ENCODE measurements at places on chromosomes 1 and 21. TPM values are rescaled to one million over a fixed set of nuclear protein-coding genes. Genes with fewer than 3 reads are reported as not detected.

The SPRR5 gene
- not detected for total RNA-seq

The DYNLT5 gene
- 1.2 TPM for total RNA-seq

The ATP13A2 gene
- total RNA-seq: 73.4 TPM

The WNT9A gene
- 1.2 TPM for total RNA-seq

The LENEP gene
- total RNA-seq: 1.2 TPM

The PPCS gene
- total RNA-seq: 24.1 TPM

The BCAN gene
- total RNA-seq: 52.2 TPM

The LEMD1 gene
- total RNA-seq: 2.4 TPM

The SPRR4 gene
- total RNA-seq: not detected

The GJB5 gene
- total RNA-seq: not detected

GRCh38 chr1:9340172-9340854, 47.6 kb downstream of the SPSB1 start:
- no peak for DNase-seq

DNA sequence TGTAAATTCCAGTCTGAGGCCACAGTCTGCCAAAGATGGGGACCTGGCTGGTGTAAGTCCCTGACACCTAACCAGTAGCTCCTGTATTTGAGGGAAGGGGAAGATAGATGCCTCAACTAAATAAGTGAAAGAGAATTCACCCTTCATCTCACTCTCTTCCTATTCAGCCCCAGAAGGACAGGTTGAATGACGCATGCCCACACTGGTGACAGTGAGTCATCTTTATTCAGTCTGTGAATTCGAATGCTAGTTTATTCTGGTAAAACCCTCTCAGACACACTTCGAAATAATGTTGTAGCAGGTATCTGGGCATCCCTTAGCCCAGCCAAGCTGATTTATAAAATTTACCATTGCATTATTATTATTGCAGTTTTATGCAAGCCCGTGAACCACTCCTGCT, 617.0 kb upstream of the PRMT6 start:
- DNase-seq: no peak

- DNase-seq: no peak
Observed at GRCh38 chr1:45887156-45887842, 83.9 kb downstream of the MAST2 start.

DNA sequence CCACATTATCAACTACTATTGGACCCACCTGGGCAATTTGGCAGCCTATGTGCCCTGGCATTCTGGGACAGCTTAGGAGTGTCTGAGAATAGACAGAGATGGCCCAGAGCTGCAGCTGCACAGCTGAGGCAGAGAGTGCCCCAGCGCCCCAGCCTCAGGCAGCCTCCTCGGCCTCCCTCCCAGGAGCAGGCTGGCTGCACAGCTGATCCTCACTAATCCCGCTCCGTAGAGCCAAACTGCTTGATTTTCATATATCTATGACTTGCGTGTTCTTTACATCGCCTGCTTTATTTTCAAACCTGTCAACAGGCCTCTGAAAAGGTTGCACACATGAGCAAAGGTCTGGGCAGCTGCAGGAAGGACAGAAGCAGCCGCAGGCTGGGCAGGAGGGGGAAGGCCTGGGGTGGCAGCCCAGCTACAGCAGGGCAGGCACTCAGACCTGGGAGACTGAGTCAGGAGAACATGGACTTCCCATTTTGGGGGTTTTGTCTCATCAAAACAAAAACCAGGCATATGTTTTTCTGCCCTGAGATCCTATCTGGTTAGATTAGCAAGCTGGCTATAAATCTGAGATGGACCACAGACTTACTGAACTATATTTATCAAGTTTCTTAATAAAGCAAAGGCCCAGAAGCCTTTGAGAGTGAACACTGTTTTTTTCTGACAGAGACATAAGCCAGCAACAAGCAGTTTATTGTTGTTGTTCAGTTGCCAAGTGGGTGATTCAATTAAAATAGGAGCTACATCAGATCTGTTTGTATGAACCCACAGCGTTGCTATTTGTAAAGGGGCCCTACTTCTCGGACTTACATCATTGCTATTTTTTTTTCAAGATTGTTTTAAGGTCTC, 301.8 kb upstream of the DUSP10 start:
- no peak for DNase-seq

DNA sequence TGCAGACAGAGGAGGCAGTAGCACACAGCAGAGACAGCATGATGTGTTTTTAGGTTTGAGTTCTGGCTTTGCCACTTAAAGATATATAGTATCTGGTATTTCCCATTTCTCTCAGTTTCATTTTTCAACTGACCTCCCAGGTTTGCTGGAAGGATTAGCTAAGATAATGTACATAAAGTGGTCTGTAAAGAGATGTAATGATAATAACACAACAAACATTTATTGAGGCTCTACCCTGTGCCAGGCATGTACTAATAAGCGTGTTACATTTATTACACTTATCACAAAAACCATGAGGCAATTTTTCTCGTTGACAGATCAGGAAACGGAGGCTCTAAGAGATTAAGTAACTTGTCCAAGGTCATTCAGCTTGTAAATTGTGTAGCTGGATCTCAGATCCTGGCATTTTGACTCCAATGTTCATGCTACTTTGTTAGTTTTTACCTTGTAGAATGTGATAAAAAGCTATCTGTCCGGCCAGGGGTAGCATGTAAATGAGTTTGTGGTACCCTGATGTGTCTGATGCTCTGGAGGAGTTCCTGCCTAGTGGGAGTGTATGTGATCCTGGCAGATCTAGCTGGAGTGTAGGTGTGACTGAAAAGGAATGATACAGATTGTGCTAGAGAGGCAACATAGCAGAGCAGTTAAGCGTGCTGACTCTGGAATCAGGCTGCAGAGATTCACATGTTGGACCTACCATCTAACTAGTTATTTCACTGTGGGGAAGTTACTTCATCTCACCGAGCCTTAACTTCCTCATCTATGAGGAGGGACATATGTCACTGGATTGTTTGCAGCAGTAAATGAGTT, 146.6 kb downstream of the VPS13D start:
- no peak for DNase-seq

DNA sequence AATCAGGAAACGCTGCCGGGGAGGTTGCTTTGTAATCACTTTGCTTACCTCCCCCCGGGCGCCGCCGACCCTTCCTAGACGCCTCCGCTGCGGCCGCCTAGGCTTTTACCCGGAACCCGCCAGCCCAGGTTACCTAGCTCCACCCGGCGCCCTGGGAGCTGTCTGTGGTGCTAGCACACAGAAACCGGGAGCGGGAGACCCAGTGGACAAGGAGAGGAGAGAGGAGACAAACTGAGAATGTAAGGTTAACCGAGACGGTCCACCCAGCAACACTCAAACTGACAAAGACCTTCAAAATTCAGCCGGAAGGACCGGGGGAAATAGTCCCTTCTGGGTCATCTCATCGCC, 9.8 kb downstream of the BARHL2 start:
- peak; percentile 35 for DNase-seq

GRCh38 chr1:158203693-158204457, 23.2 kb downstream of the CD1D start:
- DNase-seq: peak; percentile 46

GRCh38 chr1:156025876-156026275, 5.1 kb upstream of the SSR2 start:
- DNase-seq: no peak

DNA sequence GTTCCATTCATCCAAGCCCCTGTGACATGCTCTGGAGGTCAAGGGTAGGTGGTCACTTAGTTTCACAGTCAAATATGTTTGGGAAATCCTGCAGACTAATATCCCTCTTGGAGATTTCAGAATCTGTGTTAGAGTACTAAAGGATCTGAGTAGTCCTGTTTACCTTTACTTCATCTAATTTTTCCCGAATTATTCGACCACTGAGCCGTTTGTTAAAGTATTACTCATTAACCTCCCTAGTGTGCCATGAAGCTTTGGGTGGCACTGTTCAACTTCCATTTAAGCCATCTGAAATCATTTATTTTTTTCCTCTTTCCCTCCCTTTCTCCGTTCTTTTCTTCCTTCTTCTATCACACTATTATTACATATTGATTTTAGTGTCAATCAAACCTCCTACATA, 109.9 kb downstream of the NGF start:
- no peak for DNase-seq

- DNase-seq: no peak
Observed at GRCh38 chr1:67816506-67816905, 16.8 kb downstream of the GNG12 start.

GRCh38 chr1:207815913-207816291, 64.0 kb downstream of the CD46 start:
- DNase-seq: no peak

DNA sequence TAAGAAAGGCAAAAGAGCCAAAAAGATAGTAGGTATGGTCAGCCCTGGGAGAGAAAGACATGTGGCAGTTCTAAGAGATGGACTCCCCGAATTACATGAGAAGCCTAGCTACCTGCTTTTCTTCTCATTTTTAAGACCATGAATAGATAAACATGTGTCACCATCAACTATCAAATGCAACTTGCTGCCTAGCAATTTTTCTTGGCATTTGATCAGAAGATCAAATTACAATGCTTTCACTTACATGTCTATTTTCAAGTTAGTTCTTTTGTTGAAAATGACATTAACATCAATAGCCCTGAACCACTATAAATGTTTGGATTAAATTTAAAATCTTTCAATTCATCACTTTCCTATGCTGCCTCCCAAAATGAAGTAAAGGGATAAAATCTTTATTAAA, 212.3 kb downstream of the HHIPL2 start:
- no peak for DNase-seq

DNA sequence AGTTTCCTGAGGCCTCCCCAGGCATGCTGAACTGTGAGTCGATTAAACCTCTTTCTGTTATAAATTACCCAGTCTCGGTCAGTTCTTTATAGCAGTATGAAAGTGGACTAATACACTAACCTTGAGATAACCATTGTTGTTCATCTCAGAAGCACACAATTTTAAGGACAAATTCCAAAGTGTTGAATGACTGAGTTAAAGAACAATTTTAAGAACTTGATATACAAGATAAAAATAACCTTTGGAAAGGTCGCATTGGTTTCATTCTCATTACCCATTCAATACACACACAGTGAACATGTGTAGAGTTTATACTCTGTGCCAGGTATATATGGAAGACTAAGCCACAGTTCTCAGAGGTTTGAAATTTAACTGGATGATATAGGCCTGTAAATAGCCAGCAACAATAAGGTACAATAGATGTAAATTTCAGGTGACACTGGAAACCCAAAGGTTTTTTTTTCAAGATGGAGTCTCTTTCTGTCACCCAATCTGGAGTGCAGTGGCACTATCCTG, 19.1 kb upstream of the SRSF10 start:
- DNase-seq: no peak

DNA sequence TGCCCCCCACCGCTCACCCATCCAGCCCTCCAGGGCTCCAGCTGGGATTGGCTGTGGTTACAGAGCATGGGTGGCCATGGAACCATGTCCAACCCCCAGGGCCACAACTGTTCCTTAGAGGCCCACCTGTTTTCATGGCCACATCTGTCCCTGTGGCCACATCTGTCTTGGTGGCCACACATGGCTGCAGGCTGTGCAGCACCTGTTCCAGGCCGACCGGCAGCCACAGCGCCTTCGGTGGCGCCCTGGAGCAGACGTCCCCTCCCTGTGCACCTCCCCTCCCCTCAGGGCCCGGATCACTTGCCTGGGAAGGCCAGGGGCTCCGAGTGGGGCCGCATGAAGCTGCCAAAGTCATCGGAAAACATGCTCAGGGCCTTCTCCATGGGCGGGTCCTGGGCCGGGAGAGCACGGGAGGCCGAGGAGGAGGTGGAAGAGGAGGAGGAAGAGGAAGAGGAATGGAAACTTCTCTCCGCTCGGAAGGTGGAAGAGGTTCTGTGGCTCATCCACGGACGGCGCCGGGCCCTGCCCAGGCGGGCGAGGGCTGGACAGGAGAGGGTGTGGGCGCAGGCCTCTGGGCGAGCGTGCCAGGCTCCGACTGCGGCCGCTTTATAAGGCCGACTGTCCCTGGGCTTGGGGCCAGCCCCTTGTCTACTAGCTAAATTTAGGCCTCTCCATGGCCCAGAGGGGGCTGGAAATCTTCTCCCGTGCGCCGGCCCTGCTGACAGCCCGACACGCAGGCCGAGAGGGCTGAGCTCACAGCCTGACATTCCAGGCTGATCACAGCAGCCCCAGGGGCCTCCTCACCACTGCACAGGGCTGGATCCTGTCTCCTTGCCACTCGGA, at the start of gene HSPB7:
TSS of gene HSPB7 (minus strand) at position 583 of the 843 bp plus-strand sequence. CDS start at position 503, 80 bp downstream.
- DNase-seq: no peak

GRCh38 chr1:190904091-190904695, 426.5 kb upstream of the BRINP3 start:
- no peak for DNase-seq

DNA sequence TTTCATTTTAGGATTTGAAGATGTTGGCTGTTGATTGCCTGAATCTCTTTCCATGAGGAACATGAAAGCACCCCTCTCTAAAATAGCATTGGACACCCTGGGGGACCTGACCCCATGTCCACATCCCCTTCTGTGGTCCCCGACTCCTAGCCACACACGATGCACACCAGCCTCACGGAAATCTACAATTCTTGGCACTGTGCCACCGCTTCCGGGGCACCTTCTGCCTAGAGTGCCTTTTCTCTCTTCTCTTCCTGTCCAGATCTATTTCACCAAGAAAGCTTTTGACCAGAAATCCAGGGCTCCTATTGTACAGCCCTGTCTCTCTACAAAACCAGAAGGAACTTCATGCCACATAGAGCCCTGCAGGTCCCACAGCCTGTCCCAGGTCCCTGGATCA, 50.3 kb downstream of the MYSM1 start:
- DNase-seq: no peak

DNA sequence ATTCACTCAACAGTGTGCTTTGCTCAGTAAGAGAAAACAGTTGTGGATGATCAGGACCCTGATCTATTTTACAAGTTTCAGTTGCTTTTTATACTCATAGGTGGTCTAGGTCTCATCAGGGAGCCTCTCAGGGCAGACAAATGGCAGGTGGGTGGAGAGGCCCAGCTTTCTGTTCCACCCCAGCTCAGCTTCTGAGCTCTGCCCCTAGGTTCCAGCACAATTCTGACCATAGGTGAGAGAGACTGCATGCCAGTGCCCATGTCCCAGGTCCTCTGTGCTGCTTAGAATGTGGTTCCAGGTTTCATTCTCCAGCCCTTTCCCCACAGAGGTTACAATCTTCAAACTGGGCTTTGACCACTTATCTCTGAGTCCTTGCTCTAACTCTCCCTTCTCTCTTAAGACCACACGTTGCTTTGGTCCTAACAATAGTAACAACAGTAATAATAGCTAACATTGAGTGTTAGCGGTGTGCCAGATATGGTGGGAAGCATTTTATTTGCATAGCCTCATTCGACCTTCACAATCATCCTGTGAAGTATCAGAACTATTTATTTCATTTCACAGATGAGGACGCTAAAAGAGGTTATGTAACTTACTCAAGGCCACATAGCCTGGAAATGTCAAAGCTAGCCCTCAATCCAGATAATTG, 19.6 kb upstream of the DUSP10 start:
- no peak for DNase-seq

DNA sequence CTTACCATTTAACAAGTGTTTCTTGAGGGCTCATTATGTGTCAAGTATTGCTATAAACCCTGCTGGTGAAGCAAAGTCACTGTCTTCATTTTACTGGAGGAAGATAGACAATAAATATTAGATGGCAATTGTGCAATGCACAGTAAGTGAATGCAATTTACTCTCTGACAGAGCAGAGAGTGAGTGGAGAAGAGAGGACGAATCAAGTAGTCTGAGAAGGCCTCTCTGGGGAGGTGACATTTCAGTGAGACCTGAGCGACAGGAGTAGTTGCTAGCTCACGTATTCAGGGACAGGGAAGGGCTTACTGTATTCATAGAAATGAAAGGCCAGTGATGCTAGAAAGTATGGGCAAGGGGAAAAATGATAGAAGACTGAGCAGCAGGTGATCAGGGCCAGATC, 1.2 kb upstream of the NMNAT2 start:
- no peak for DNase-seq
